ENCODE measurements at places on chromosomes 4 and X.

- DNase-seq: no peak
Measured at GRCh38 chrX:66756717-66757116, 117.8 kb upstream of the EDA2R start.

DNA sequence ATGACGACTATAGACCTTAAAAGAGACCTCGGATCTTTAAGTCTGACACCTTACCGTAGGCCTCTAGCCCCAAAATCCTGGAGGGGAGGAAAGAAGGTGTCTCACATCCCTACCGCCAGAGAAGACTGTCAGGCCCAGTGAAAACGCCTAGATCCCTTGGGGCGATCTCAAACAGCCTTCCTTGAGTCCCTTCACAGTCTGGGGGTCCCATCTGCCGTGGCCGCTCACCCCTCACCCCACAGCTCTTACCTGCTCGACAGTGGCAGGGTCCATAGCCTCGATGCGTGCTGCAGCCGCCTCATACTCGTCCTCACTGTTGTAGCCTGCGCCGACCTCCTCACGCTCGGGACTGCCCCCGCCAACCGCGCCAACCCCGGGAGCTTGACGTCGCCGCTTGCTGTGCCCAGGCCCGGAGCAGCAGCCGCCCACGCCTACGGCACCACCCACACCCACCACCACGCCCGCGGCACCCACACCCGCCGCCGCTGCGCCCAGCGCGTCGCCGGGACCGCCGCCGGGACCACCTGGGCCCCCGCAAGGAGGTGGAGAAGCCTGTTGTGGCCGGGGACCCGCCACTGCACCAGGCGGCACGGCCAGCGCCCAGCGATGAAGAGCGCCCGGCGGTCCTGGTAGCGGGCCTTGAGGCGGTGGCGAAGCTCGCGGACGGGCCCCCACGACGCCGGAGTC, 536 bp downstream of the OTUD5 start:
- DNase-seq: no peak

DNA sequence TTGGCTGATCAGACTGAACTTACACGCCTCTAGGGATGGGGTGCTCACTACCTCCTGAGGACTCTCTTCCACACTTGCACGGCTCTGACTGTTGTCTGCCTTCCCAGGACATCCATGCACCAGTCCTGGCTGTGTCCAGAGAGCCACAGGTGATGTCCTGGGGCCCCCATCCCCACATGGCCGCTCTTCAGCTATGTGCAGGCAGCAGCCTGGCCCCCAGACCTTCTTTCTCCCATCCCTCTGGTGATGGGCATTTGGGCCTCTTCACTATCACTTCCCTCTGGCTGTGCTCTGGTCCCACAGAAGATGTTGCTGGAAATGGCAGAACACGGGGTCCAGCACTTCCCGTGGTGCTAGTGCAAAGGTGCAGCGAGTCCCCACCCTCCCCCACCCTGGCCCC, 40.9 kb upstream of the HMX1 start:
- DNase-seq: no peak

GRCh38 chrX:22603060-22603459, 330.3 kb downstream of the CBLL2 start:
- DNase-seq: no peak

GRCh38 chr4:184289179-184289535, 71.5 kb upstream of the ENPP6 start:
- DNase-seq: no peak

DNA sequence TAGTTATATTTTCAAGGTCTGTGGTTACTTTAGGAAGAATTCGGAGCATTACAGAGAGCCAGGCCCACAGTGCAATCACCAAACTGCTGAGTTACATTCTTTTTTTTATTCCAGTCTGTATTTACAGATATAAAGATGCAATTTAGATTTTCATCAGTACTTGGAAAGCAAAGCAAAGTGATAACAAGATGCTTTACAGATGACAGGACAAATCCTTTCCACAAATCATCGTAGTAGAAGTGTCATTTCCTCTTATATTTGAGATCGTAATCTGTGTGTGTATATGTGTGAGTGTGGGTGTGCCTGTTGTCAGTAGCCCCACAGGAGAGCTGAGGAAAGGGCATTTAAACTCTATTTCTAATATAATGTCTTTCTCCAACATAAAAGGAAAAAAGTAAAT, 1893.7 kb downstream of the STIM2 start:
- DNase-seq: no peak

- no peak for DNase-seq
Measured at GRCh38 chr4:41537292-41537890, 566 bp upstream of the LIMCH1 start.

DNA sequence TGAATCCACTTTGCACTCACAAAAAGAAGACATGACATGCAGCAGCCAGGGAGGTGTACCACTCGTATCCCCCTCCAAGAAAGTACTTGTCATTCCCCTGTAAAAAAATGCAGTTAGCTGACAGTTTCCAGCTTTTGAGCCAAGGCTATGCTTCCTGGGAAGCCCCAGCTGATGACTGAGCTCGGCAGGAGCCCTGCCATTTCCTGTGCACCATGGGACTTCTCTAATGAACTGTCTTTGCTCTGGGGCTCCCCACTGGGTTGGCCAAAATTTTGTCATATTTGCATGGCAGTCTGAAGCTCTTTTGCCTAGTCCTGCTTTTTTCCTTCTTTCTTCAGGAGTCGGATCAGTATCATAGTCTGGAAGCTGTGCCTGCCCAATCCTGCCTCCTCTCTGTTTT, 104.5 kb upstream of the MAOA start:
- no peak for DNase-seq

DNA sequence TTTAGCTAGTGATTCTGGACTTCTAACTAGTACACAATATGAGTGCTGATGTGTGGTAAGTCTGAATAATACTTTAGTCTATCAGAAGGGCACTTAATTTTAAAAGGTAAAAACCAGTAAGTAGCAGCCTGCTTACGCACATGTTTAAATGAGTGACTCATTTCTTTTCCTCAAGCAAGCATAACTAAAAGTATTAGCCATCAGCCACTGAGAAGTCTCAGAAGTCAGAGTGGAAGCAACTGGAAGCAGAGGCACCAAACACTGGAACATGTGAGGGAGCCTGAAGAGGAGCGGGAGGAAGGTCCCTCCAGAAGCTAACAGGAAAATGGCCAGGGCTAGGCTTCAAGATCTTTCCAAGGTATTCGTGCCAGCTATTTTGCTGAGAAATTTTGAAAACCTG, 257.7 kb downstream of the RAPGEF2 start:
- DNase-seq: no peak

- DNase-seq: no peak
Measured at GRCh38 chr4:76867880-76868655, 29.9 kb downstream of the SOWAHB start.

DNA sequence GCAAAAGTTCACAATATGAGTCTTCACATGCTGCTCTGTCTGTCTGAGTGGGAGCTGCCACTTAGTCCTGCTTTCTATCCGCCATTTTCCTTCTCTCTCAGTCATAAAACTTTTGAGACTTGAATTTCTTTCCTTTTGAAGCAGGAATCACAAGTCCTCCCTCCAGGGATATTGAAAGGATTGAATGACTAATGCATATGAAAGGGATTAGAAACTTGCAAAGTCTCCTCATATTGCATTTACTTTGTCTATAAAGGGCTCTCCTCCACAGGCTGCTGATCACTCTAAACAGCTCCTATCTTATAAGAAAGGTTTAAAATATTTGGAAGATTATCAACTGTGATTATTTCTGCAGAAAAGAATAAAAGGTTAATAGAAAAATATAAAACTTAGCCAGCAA, 879.1 kb downstream of the ARAP2 start:
- DNase-seq: no peak

DNA sequence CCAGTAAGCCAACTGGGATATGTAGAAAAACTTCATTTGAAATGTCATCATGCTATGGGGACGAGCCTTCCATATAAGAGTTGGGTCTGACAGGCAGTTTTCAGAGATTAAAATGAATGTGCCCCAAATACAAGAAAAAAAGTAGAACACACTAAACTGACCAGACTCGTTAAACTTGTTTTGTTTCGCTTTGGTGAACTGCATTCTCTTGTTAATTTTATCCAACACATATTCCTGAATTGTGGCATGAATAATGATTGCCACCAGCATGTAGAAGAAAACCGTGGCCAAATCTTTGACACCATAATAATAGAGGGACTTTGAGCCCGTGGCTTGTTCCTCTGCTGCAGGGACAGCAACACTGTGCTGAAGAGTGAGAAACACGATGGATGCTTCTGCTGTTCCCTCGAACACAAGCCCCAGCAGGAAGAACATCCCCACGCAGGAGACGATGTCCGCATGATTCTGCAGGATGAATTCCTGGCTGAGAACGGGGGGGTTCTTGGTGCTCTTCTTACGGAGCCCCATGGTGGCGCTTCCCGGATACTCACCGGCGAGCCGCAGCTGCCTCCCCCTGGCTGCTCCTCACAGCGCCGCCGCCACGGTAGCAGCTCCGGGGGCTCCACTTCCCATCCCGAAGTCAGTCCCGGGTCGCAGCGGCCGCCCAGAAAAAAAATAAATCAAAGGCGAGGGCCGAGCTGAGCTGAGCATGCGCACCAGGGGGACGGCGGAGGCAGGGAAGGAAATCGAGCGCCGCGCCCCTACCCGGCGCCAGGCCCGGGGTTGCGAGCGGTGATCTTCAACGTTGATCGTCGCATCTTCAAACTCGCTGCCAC, at the start of gene TRAM1L1:
TRAM1L1 (minus strand) TSS at position 711 of the 836 bp plus-strand sequence; CDS start at position 528, 183 bp downstream.
- no peak for DNase-seq

- DNase-seq: no peak
Measured at GRCh38 chr4:8052160-8052691, 106.4 kb downstream of the ABLIM2 start.

DNA sequence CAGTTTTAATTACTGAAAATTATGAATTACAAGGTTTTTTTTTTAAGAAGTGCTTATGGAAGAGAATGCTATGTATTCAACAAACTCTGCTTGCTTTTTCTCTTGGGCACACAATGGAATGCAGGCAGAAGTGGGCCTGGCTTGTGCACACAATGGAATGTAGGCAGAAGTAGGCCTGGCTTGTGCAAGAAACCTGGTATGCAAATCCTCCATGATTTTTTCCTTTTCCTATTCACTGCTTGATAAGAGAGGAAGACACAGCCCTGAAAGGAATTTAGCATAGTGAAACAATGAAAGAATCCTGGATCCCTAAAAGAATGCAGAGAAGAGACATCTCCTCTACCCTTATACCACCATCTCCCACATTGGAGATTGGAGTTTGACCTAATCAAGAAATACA, 138.4 kb downstream of the COL25A1 start:
- no peak for DNase-seq

All from H54 (cell line).